Activated CD4-positive, alpha-beta T cell treated with anti-CD3 and anti-CD28 coated beads, Interleukin-2, amount 10 ng/mL, durations not matched to agents 24 days and 14 days (primary cell): ENCODE measurements at places on chromosomes 5 and 9.

GRCh38 chr9:133116346-133117231, 4.5 kb downstream of the RALGDS start:
- DNase-seq, result no peak

- no peak for DNase-seq
These were observed 166.8 kb downstream of the DROSHA start for GRCh38 chr5:31364881-31365636.

GRCh38 chr9:86288499-86289198, 6.3 kb upstream of the ISCA1 start:
- no peak for DNase-seq

- DNase-seq, result peak; percentile 81
These were observed 37.5 kb upstream of the SUSD3 start for GRCh38 chr9:93020771-93021670.

DNA sequence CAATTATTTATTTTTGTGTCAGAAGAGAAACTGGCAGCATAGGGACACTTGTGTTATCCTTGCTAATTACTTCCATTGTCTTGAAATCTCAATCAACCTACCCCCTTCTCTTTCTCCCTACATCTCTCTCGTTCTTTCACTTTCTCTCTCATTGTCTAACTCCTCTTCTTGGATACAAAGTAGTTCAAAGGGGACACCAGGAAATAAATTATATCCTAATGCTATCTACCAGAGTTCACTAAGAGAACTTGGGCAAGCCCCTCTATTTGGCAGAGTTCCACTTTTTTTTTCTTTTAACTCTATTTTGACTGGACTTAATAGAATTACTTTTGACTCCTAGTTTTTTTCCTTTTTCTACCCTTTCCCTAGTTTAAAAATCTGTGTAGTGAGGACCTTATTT, 102.2 kb downstream of the MEF2C start:
- no peak for DNase-seq

DNA sequence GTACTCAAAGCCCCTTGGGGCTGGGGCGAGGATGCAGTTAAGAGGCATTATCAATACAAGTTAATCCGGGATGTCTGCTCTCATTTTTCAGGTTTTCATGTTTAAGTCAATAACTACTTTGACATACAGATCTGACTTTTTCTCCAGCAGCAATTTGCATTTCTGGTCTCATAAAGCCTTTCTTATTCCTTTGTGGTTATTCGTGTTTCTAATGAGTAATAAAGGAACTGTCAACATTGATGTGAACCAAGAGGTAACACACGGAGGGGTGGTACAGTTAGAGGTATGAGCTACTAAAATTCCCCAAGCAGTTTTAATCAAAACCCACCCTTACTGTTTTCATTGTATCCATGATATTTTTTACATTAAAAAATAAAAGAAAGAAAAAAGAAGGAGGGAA, 138.0 kb upstream of the NFIB start:
- no peak for DNase-seq

DNA sequence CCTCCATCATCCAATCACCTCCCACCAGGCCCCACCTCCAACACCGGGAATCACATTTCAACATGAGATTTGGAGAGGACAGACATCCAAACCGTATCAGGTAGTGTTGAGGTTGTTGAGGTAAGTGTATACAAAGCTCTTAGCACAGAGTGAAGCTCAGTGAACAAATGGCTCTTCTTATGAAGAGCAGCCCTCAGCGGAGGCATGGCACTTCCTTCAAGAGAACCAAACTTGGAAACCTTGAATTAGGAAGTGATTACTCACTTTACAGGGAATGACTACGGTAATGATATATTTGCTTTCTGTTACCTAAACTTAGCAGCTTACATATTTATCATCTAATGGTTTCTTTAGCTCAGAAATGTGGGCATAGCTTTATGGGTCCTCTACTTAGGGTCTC, 92.8 kb downstream of the IQGAP2 start:
- DNase-seq, result no peak

GRCh38 chr5:159567461-159567860, 237.2 kb upstream of the IL12B start:
- DNase-seq, result no peak

DNA sequence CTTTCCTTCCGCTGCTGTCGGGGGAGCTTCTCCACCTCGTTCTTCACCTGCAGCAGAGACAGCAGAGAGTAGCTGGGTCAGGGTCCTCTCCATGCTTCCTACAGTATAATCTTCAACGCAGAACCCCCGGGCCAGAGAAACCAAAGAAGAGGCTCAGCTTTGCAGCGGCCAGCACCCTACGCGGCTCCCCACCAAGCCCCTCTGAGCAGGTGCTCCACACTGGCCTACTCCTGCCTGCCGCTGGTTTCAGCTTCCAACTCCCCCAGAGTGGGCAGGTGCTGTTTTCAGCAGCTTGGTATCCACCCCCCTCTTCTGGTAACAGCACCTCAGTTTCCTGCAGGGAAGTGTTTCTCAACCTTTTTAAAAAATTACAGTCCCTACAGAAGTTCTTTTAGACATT, 58.3 kb upstream of the FBXW11 start:
- no peak for DNase-seq

- no peak for DNase-seq
These were observed 141.1 kb downstream of the ENTREP1 start for GRCh38 chr9:69466151-69466550.

DNA sequence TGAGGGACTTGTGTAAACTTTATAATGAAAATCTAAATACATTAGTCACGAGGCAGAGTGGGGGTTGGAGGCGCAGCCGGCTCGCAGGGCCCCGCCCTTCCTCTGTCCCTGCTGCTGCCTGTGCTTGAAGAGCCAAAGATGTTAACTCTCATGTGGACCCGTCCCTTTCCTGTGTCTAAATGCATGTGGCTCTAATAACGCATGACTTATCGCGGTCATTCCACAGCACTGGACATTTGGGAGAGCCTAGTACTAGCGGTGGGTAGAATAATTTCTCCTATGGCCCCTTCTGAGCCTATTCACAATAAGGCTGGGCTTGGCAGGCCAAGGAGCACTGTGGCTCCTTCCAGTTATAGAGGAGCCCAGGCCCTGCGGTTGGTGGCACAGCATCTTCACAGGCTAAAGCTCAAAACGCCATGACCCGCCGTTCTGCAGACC, 82.3 kb upstream of the SIMC1 start:
- DNase-seq, result no peak

- no peak for DNase-seq
These were observed 4.9 kb downstream of the TAS2R1 start for GRCh38 chr5:9625286-9625685.

GRCh38 chr5:176921714-176922113, 22.6 kb upstream of the HK3 start:
- DNase-seq, result no peak

DNA sequence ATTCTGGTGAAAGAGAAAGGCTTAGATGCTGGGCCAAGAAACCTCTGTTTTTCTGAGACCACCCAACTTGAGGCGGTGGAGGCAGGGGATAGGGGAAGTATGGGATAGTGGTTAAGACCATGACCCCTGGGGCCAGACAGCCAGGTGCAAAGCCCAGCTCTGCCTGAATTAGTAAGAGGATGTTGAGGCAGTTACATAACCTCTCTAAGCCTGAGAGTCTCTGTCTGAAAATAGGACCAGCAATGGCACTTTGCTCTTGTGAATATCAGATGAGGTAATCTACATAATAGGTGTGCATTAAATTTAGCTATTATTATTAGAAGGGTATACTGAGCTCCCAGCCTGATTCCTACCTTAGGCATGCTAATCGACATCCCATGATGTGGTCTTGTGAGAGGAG, 68.2 kb downstream of the DOCK2 start:
- DNase-seq, result no peak

GRCh38 chr9:135346438-135347050, 133.0 kb upstream of the PPP1R26 start:
- DNase-seq, result no peak
